Dermis microvascular lymphatic vessel endothelial cell (primary cell): ENCODE measurements at places on chromosomes 7 and 10. TPM values are rescaled to one million over a fixed set of nuclear protein-coding genes. Genes with fewer than 3 reads are reported as not detected.

Gene ANKRD30A
- total RNA-seq, result not detected in 2 replicates

Gene UTF1
- not detected in 2 replicates for total RNA-seq

DNA sequence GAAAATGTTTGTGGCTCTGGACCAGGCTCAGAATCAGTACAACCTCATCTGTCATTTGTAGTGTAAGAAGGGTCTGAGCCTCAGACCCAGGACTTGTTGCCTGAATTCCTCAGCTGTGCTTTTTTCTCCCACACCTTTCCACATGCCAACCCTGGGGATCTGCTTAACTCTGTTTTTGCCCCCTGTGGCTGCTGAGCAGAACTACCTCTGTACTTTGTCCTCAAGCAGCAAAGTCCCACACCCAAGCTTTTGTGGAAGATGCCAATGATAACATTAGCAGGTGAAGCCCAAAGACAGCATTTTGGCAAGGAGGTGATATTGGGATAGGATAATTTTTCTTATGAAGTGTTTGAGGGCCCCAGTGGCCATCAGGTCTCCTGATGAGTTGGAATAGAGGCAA, 5.8 kb upstream of the CYP2C18 start:
- no peak for DNase-seq

DNA sequence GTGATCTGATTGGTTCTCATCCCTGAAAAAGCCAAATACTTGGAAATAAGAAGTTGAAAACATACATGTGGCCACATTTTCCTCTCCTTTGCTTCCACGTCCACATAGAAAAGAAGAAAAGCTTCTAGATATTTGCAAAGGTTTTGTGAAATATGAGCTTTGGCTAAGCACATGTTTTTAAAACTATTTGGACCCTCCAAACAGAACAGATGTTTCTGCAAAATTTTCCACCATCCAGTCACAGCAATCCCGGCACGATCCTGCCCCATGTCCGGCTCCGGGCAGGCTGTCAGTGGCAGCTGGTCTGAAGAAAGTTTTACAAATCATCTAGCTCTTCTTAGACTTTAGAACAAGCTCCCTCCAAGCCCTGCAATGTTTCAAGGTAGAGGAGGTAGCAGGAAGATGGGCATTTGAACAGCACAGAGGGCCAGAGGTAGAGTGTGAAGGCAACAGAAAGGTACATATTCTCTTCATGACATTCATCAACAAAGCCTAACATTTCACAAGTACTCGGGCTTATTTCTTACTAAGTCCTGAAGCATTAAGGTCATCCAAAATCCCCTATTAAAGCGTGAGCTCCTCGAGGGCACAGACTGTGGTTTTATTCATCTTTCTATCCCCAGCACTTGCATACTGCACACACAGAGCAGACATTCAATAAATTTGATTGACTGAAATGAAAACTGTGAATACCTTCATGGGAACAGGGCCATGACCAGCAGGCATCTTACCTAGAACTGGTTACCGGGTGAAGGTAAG, 110.1 kb downstream of the JAZF1 start:
- DNase-seq, result no peak

DNA sequence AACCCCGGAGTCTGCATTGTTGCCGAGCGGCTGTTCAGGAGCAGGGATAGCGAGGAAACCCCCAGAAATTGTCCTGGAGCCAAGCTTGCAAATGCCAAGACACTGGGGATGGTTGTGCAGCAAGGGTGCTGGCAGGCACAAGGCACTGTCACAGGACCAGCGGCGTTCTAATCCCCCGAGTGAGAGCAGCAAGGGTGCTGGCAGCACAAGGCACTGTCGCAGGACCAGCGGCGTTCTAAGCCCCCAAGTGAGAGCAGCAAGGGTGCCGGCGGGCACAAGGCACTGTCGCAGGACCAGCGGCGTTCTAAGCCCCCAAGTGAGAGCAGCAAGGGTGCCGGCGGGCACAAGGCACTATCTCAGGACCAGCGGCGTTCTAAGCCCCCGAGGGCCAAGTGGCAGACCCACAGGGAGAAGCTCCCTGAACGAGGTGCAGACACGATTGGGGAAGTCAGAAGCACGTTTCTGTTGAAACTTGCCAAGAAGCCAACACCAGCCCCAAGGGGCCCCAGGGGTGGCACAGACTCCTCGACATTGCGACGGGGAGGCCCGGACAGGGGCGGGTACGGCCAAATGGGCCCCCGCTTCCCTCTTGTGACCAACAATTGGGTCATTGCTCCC, 40.4 kb upstream of the INPP5A start:
- no peak for DNase-seq

Gene SSC4D
- total RNA-seq, result 0.51 and 0.63 TPM in 2 replicates

GRCh38 chr7:122430710-122431109, 126.2 kb upstream of the FEZF1 start:
- peak; percentile 64 for DNase-seq

- DNase-seq, result no peak
These were observed 48.8 kb downstream of the HOXA1 start for GRCh38 chr7:27046854-27047549.

Gene TSPAN15
- 65.1 and 150 TPM in 2 replicates for total RNA-seq

DNA sequence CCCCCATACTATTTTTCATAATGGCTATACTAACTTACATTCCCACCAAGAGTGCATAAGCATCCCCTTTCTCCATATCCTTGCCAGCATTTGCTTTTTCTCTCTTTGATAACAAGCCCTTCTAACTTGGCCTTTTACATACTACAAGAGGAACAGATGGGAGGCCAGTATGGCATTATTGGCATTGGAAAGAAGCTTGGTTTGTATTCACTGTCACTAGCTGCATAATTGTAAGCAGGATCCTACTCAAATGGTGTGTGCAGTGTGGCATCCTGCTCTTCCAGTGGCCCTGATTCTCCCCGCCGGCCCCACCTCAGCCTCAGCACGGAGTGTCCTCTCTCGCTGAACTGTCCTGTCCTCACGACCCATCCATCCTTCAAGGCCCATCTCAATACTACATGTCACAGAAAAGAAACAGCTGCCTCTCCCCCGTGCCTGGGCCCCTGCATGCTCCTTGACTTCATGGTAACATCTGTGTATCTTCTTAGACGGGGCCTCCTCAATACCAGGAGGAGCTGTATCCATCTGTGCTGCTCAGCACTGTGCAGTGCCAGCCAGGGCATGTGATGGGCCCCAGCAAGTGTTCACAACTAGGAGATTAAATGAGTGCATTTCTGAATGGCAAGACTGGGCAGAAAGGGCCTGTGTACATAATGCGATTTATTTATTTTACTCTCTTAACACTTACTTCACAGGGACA, 205.2 kb downstream of the COBL start:
- DNase-seq, result no peak

- no peak for DNase-seq
These were observed 176.0 kb upstream of the TNRC18 start for GRCh38 chr7:5599543-5600200.

DNA sequence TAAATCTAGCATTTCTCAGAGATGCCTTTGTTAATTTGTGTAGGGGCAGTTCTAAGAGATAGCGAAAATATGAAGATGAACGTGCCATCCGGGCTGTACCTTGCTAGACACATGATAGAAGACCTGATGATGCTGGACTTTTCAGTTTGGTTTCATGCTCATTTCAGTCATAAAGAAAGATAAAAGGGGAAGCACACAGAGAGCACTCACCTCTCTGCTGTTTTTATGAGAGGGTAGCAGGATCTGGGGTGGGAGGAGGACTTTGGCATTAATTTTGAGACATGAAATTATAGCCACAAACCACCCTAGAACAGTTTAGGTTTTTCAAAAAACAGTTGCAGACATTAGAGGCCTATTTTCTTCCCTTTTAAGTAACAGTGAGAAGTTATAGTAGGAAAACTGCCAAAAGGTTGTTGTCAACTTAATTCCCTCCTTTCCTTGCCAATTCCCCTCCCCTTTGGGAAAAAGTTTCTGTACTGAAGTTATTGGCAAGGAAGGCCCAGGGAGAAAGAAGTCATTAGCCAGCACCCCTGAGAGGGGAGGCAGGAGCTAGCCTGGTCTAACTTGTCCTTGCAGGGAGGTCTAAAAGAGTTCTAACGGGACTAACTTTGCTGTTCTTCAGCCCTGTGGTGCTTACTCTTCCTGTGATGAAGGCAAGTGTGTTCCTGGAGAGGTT, 2.6 kb downstream of the ST7 start:
- no peak for DNase-seq

Gene EVX1
- total RNA-seq, result not detected in 2 replicates

Gene ANXA7
- total RNA-seq, result 89.6 and 101 TPM in 2 replicates

Gene FAM180A
- not detected in 2 replicates for total RNA-seq

GRCh38 chr10:60757420-60757895, 20.8 kb upstream of the CDK1 start:
- no peak for DNase-seq

Gene OR6B1
- not detected in 2 replicates for total RNA-seq

DNA sequence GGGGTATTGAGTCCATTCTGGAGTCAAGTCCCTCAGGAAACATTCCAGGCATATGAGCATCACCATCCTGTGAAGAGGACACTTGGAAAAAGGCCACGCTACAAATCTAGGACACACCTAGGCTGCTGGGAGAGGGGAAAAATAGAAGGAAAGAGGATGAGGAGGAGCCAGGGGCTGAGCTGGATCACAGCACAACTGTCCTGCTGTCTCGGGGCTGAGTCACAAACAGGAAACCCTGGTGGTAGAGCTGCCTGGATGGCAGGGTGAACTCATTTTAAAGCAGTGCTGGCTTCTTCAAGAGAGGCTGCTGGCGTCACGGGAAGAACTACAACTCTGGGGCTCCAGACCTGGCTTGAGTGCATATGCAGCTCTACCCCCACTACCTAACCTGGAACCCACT, 151.5 kb downstream of the RNF216 start:
- DNase-seq, result peak; percentile 76

Gene DEPP1
- total RNA-seq, result 122 and 133 TPM in 2 replicates

DNA sequence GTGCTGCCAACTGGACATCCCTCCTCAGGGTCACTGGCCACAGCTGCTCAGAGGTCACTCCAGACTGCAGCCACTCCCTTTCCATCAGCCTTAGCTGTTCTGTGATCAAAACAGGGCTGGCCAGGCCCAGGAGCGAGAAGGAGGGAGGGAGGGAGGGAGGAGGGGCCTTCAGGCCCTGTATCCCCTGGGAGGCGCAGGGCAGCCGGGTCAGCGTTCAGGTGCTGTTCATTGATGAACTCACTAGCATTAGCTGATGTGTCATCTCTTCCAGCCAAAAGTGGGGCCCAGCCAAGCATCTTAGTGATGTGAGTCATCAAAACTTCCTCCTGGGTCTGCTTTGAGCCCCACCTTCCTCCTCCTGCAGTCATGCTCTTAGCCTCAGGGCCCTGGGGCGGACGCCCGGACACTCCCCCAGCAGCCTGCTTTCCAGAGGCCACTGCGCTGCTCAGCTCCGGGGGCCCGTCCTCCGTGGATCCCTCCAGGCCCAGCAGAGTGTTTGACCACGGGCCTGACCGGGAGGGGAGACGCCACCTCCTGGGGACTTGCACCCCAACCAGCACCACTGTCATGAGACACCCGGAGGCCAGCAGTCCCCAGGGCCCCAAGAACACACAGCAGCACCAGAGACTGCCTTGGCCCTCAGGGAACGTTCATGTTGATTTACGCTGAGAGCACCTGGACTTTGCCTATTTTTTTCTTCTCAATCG, 149.2 kb downstream of the PRKAG2 start:
- peak; percentile 94 for DNase-seq

GRCh38 chr10:71270301-71271220, 48.5 kb upstream of the SLC29A3 start:
- DNase-seq, result no peak

Gene ADO
- total RNA-seq, result 10.3 and 15.0 TPM in 2 replicates

- no peak for DNase-seq
These were observed 45.8 kb upstream of the GLCCI1 start for GRCh38 chr7:7922684-7923385.

Gene ZNF853
- 0.90 and 4.6 TPM in 2 replicates for total RNA-seq

Gene PRLHR
- total RNA-seq, result not detected in 2 replicates

- DNase-seq, result no peak
These were observed 522.9 kb downstream of the REEP3 start for GRCh38 chr10:64044098-64044497.

GRCh38 chr10:97571622-97572021, 957 bp upstream of the ANKRD2 start:
- DNase-seq, result no peak

DNA sequence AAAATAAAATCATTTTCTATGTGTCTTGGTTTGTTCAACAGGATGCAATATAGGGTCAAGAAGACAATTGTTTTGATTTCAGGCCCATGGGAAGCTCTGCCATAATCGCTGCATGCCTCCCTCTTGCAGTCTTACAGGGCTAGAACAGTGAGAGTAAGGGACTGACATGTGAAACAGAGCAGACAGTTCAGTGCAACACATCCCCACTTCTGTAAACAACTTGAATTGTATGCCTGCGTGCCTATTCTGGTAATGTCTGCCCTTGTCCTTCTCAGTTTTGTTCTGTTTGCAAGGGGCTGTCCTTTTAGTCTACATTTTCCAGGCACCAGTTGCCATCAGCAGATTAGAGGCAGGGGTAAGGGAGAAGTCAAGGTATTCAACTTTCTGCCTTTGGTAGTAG, 34.8 kb upstream of the GPR37 start:
- no peak for DNase-seq

Gene DOCK4
- 59.7 and 63.8 TPM in 2 replicates for total RNA-seq

- DNase-seq, result no peak
These were observed 6.5 kb downstream of the SAMD8 start for GRCh38 chr10:75117995-75118394.

Gene BCAP29
- total RNA-seq, result 47.2 and 49.6 TPM in 2 replicates

DNA sequence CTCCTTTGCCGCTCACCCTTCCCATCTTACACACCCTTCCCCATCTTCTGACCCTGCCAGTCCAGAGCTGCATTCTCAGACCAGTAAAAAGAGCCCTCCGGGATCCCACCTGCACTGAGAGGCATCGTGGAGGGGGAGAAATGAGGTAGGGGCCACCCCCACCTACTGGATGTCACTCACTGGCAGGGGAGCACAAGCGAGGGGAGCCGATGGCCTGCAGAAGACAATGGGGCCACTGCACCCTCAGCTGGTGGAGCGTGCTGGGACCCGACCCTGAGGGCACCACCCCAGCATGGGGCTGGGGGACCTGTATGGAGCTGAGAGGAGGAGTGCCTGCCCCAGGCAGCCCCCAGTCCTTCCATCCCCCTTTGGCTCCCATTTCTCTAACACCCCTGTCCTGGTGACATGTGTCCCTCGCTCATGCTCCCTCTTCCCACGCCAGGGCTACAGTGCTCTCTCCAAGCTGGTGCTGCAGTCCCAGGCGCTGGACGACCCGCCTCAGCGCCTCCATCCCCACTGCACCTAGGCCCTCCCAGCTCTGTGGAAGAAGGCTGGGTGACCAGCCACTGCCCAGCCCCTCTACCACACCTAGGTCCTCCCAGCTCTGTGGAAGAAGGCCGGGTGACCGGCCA, 49.8 kb downstream of the RASGEF1A start:
- DNase-seq, result no peak

GRCh38 chr7:36390199-36391090, 783 bp downstream of the ANLN start:
- peak; percentile 57 for DNase-seq

DNA sequence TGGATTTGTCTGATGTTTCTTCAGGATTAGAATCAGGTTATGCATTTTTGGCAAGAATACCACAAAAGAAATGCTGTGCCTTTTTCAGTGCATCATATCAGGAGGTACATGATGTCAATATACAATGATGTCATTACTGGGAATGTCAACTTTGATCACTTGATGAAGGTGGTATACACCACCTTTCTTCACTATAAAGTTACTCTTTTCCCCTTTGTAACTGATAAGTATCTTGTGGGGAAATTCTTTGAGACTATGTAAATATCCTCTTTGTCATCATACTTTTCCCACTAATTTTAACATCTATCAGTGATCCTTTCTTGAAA, 65.9 kb upstream of the TCF7L2 start:
- DNase-seq, result no peak

GRCh38 chr10:734481-734880, 45.0 kb upstream of the DIP2C start:
- no peak for DNase-seq

Gene KCND2
- 0.13 and 0.38 TPM in 2 replicates for total RNA-seq
